ENCODE measurements at places on chromosomes 11 and 22. TPM values are rescaled to one million over a fixed set of nuclear protein-coding genes. Genes with fewer than 3 reads are reported as not detected.

WBP2NL gene
- not detected for total RNA-seq

DNA sequence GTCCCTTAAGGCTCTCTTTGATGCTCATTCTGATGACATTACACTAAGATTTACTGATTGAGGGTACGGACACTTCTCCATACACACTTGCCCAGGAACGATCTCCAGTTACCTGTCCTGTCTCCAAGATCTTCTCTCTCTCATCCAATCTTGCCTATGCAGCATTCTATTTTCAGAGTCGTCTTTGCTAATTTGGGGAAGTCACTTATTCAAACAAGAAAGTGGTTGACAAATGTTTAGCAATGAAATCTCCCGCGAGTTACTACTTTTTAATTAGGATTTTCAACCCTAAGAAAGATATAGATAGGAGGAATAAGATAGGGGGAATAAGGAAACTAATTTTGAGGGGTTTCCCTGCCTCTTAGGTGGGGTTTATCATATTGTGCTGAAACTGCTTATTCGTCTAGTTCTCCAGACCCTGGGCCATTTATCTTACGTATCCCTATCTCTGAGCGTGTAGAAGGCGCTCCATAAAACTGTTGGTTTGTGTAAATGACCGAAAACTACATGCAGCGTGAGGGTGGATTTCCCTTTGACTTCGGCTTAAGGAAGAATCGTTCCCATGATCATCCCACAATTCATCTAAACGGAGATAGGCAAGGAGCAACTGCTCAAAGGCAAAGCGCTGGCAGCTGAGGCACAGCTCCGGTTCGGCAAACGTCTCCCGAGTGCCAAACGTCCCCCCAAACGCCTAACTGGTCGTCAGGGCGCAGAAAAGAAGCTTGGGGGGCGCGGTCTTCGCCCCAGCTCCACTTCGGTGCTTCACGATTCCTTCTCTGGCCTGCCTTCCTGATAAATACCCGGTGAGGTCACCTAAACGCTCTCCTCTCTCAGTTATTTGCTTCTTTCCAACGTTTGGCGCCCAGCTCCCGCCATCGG, 804 bp downstream of the APIP start:
- DNase-seq: no peak

DNA sequence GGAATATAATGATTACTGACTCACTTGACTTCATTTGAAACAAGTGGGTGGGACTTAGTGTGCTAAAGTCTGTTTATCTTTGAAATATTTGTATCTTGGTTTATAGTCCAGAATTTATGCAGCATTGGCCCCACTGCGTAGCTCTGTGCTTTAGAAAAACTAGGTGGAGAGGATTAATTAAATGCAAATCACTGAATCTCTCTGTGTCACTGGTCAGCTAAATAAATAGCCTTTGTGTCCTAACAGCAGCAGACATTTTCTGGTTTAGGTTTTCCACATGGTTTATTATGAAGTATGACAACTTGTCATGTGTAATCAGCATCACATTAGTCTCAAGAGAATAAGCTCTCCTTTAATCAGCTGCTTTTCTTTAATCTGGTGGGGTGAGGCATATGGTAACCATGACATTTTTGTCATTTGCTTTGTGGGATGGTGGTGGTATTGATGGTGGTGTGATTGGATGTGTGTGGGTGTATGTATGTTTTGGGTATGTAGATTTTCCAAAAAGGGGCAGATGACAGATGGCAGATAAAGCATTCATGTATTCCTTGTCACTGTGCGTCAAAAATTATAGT, 33.9 kb downstream of the BCL2L13 start:
- DNase-seq: no peak

TMEM86A gene
- 1.7 TPM for total RNA-seq

GRCh38 chr11:16512899-16513241, 156.5 kb upstream of the SOX6 start:
- no peak for DNase-seq

CEP164 gene
- total RNA-seq: 20.8 TPM

- no peak for DNase-seq
Observed at GRCh38 chr11:124167826-124168231, 15.3 kb upstream of the OR10D3 start.

- no peak for DNase-seq
Observed at GRCh38 chr11:132310390-132311375, 940.3 kb downstream of the NTM start.

DNA sequence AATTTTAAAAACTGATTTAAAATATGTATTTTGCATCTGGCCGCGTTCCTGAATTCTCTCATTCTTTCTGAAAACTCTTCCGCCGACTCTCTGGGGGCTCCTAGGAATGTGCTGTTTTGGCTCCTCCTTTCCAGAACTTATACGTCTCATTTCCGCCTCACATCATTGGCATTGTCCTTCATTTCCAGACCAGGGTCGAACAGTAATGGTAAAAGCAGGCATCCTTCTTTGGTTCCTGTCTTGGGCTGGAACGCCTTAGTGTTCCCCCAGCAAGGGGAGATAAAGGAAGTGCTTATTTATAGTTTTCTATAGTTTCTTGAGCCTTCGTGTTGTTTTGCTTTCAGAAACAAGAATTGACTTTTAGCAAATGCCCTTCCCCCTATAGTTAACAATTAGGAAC, 10.9 kb upstream of the TNNT3 start:
- no peak for DNase-seq

DNA sequence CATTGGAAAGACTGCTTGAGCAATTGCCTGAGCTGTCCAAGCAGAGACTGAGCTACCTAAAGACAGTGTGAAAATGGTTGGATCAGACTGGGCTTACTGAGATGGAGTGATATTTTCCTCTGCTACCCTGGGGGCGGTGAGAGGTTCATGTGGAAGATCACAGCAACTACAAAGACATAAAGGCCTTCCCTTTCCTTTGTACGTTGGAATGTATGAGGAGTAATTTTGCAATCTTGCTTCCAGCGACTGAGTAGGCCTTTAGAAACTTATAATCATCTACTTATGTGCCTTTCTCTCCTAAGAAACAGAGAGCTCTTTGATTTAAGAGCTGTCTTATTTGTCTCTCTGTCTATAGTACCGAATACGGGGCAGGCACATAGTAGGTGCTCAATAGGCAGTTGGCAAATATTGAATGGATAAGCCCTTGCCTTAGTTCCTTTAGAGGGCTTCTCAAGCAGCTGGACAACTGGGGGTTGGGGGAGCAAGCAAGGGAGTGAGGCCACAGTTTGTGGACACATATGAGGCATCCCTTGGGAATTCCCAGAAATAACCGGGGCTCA, 2.4 kb upstream of the HEPACAM start:
- DNase-seq: no peak

DNA sequence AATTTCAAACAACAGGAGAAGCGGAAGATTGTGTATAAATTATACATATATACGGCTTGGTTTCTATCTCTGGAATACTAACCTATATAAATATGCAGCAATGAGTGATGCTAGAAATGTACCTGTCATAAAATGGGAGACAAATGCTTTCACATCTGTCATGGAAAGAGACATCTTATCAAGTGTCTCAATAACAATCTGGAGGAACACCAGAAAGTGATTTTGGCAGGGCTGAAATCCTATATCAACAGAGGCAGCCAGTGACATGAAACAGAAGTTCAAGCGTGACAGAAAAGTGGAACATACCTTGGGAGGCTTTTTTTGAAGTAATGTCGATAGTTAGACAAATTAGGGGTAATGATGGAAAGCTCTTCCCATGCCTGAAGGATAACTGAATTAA, 834.6 kb downstream of the JRKL start:
- DNase-seq: no peak

GRCh38 chr22:29727131-29727523, 7.3 kb downstream of the CABP7 start:
- DNase-seq: peak; percentile 79

OR8A1 gene
- not detected for total RNA-seq

DNA sequence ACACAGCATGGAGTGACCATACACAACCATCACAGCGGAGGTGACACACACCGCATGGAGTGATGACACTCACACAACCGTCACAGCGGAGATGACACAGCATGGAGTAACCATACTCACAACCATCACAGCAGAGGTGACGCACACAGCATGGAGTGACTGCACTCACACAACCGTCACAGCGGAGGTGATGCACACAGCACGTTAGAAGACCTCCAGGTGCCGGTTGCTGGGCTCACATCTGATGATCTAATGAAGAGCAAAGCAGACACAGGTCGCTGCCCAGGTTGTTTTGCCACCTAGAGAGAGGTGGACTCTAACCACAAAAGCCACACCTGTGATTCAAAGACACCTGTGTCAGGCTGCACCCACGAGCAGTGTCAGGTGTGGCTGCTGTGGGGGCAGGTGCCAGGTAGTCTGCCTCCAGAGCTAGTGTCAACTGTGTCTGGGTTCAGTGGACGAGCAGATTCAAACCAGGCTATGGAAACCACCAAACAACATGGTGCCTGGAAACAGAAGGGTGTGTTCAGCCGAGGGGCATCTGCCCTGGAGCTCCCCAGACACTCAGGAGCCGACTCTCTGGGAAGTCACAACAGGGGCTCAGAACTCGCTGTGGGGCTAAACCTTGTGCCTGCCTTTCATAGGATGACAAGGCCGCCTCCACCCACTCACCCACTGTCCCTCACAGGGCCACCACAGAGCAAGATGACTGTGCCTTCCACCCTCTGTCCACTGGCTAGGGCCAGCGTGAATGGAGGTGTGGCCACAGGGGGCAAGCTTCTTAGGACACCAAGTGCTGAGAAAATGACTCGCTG, 608.2 kb downstream of the TBC1D22A start:
- no peak for DNase-seq

GRCh38 chr11:35811783-35812182, 132.1 kb upstream of the LDLRAD3 start:
- no peak for DNase-seq

GRCh38 chr11:62108971-62109404, 14.8 kb upstream of the INCENP start:
- no peak for DNase-seq

DNA sequence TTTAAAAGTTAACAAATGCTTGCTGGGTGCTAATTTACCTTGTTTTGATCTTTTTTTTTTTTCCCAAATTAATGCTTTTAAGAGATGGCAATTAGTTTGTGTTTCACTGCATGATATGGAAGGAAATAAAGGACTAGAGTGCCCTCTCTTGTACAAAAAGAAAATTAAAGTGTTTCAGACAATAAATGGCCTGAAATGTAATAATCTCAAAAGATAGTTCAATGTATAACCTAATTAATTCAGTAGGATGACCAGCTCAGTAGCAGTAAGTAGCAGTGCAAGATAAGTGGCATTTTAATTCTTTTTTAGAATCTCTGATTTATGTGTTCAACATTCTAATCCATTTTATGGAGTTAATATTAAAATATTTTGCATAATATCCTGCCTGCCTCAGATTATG, 39.9 kb upstream of the MYO18B start:
- DNase-seq: no peak

DNA sequence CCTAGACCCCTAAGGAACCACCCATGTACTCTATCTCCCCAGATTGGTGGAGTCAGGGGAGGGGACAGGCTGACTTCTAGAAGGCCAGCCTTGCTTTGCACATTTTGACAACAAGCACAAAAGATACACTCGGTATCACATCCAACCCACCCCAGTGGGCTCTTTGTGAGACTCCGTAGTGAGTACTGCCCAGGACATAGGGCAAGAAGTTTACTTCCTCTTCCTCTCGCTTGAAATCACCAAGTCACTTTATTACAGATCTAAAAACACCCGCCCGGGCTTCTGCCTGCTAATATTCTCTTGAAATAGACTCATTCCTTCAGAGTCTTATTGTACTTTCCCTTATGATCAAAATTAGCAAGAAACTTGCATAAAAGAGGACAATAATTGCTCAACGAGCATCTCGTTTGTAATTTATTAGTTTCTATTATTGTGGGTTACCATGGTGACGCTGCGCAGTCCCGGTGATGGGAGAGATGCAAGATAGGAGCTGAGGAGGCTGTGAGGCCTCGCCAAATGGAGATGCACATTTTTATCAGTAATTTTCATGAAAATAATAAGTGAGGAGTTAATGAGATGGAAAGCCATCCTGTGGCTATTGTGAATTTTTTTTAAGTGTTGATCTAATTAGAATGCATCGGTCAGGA, 96.9 kb downstream of the FEZ1 start:
- no peak for DNase-seq

RFPL2 gene
- 0.19 TPM for total RNA-seq

GRCh38 chr11:79400206-79400605, 40.6 kb downstream of the TENM4 start:
- no peak for DNase-seq

ALDH3B1 gene
- 0.32 TPM for total RNA-seq

- DNase-seq: peak; percentile 95
Observed at GRCh38 chr11:62709247-62710000, 1.9 kb downstream of the GNG3 start.

GRCh38 chr22:45435544-45436139, 22.1 kb downstream of the RIBC2 start:
- peak; percentile 93 for DNase-seq

DNA sequence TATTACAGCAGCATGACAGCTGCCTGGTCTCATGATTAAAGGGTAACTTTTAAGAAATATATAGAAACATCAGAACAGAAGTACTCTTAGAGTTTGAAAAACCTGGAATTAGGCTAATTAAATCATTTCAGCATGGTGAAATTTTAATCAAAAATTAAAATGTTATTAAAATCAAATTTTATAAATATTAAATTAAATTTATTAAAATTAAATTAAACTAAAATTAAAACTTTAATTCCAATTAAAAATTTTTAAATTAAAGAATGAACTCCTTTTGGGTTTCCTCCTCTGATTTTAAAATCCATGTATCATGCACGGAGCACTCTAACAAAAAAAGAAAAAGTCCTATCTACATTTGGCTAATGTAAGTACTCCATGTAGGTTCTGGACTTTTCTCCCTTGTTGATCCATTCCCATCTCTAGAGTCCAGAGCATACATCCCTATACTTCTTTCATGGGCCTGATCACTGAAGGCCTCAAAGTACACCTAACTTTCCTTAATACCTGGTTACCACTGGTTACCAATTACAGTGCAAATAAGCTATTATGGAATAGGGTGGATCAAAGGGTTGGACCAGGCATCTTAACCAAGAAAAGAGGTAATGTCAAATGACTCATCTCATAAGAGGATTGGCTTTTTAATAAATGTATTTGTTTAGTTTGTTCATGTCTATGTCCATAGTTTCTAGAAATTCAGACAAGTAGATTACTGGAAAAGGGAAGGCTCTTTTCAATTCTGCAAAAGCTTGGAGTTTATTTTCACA, 48.4 kb upstream of the MUC15 start:
- DNase-seq: no peak

PIH1D2 gene
- 0.73 TPM for total RNA-seq

SYCE3 gene
- not detected for total RNA-seq

GRCh38 chr11:67211656-67212436, 54.4 kb upstream of the GRK2 start:
- DNase-seq: no peak

GRCh38 chr11:16606784-16607674, 131.4 kb upstream of the C11orf58 start:
- DNase-seq: no peak

ANO9 gene
- 20.0 TPM for total RNA-seq

GAS2 gene
- 1.7 TPM for total RNA-seq

CDC42BPG gene
- total RNA-seq: 12.3 TPM

GRCh38 chr11:83278351-83278750, 7.8 kb downstream of the CCDC90B start:
- DNase-seq: no peak
